H7 (cell line): ENCODE measurements at places on chromosomes 2 and 18. TPM values are rescaled to one million over a fixed set of nuclear protein-coding genes. Genes with fewer than 3 reads are reported as not detected.

GRCh38 chr2:50995610-50996009, 36.3 kb downstream of the NRXN1 start:
- no peak for DNase-seq

Gene ABCA12
- not detected in 2 replicates for total RNA-seq

GRCh38 chr2:72895154-72895553, 7.9 kb downstream of the SPR start:
- peak; percentile 55 for DNase-seq

DNA sequence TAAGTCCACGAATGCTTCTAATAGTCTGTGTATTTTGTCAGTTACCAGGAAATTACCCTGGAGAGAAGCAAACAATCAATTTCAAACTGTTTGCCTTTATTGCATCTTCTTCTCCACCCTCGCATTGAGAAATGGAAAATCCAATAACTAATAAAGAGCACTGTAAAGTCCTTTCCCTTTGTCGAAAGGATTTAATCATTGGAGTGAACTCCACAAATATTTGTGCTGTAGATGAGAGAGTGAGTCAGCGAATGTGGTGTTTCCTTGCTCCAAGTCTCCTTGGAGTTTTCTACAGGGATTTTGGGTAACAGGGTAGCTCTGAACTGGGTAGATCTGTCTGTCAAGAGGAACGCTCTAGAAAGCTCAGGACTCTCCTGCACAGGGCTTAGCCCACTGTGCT, 240.2 kb downstream of the KCNS3 start:
- no peak for DNase-seq

Gene PAX3
- total RNA-seq, result not detected in 2 replicates

Gene MOGAT1
- total RNA-seq, result not detected in 2 replicates

DNA sequence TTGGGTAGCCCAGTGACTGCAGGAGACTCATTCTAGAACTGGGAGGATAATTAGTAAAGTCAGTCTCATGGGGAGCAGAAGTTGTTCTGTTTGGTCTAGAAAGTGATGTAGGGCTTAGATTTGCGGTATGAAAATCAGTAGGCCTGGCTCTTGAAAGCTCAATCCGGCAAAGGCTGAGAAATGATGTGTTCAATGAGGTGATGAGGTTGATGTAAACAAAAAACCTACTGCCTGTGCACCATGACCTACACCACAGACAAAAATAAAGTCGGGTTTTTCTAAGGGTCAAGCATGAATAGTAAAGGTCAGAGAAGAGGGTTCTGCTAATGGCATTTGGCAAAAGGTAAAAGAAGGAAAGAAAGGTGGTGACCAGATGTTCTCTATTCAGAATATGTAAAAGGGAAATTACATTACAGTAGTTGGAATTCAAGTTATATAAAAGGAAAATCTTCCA, 80.8 kb upstream of the COL5A2 start:
- no peak for DNase-seq

- peak; percentile 55 for DNase-seq
Observed at GRCh38 chr2:241867776-241868420, 1.6 kb upstream of the RTP5 start.
